ENCODE measurements at places on chromosomes 3 and 15. TPM values are rescaled to one million over a fixed set of nuclear protein-coding genes. Genes with fewer than 3 reads are reported as not detected.

DNA sequence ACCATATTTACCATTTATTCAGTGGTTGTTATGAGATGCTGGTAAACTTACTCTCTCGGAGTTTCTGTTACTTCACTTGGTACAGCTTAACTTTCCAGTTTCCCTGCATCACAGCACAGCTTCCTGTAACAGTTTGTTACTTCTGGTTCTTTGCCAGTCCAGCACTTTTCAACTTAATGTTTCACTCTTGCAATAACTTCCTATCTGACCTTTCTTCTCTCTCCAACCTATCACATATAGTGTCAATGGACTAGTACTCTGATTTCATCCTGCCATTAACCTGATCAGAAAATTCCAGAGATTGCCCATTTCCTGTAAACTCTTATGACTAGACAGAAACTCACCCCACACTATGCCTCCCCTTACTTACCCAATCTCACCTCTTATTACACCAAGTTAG lies 3.9 kb upstream of the ATP11B start:
- peaks cover 12% of the 10 kb centered on the region for H3K27me3 ChIP-seq
- no peaks in the 10 kb centered on the region for H3K36me3 ChIP-seq
- no peak overlapping the region for H3K27ac ChIP-seq

The WDR49 gene
- 13.9 TPM for total RNA-seq

GRCh38 chr3:8239718-8240695 lies 261.6 kb upstream of the LMCD1 start:
- DNase-seq, result no peak
- peaks cover 14% of the 10 kb centered on the region for H3K4me1 ChIP-seq
- no peaks in the 10 kb centered on the region for H3K36me3 ChIP-seq
- no peak overlapping the region for H3K4me3 ChIP-seq

The FAM43A gene
- total RNA-seq, result 12.9 TPM

The MSL2 gene
- 36.9 TPM for total RNA-seq

DNA sequence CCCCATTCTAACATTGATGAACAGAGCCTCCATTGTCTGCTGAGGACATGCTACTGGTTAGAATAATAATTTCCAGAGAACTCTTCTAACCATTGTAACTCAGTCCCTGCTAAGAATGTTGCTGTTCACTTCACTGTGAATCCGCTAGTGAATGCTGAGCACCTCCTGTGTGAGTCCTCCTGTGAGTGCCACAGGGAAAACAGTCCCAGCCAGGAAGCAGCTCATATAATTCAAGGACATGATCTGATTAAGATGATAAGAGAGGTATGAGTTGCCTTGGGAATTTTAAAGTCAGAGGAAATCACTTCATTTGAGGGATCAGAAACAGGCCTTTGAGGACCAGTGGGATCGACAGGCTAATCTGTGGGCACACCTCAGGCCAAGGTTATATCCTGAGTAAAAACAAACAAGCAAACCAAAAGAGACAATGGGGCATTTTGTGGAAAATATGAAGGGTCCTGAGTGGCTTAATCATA lies 33.9 kb upstream of the GPR160 start:
- peak overlapping the region; percentile 37 for H3K27ac ChIP-seq
- H3K36me3 ChIP-seq, result no peaks in the 10 kb centered on the region
- no peaks in the 10 kb centered on the region for H3K27me3 ChIP-seq
- peaks cover 28% of the 10 kb centered on the region for H3K4me1 ChIP-seq
- no peak for DNase-seq
- no peak overlapping the region for H3K4me3 ChIP-seq
